Stimulated activated naive CD4-positive, alpha-beta T cell treated with Interleukin-2 at 50 U/mL for 16 hours (primary cell): ENCODE measurements at places on chromosomes 12 and 14.

- no peak for DNase-seq
Observed at GRCh38 chr14:39140170-39140569, 26.0 kb downstream of the GEMIN2 start.

DNA sequence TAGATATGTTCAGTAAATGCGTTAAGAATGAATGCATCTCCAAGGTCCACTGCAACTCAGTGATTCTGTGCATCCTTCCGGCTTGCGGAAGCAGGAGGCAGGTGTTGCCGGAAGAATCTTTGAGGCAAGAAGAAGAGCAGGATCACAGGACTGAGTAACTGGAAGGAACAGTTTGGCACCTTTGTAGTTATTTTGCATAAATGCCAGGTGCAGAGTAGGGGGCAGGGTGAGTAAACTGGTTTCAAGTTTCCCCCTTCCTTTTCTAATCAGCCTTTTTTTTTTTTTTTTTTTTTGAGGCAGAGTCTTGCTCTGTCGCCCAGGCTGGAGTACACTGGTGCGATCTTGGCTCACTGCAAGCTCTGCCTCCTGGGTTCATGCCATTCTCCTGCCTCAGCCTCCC is 22.3 kb downstream of the DYRK4 start:
- DNase-seq = no peak

- DNase-seq = no peak
Observed at GRCh38 chr14:36428350-36428749, 91.7 kb downstream of the NKX2-1 start.

GRCh38 chr12:123502163-123502704 is 31.3 kb downstream of the RILPL1 start:
- no peak for DNase-seq

- peak; percentile 14 for DNase-seq
Observed at GRCh38 chr12:121224591-121224990, 14.7 kb downstream of the P2RX4 start.

DNA sequence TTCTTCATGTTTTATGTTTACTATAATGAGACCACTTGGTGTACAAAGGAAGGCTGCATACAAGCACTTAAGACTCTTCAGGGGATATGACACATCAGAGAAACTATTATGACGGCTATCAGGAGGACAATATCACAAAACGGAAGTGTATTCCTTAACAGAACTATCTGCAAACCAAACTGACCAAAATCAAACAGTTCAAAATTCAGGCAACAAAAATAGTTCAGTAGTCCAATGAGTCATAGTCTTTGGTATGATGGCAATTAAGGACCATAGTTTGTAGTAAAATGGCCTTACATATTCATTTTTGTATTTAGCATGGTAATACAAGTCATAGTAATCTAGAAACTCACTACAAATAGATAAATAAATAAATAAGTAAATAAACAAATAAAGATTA is 1638.7 kb upstream of the SEL1L start:
- no peak for DNase-seq

DNA sequence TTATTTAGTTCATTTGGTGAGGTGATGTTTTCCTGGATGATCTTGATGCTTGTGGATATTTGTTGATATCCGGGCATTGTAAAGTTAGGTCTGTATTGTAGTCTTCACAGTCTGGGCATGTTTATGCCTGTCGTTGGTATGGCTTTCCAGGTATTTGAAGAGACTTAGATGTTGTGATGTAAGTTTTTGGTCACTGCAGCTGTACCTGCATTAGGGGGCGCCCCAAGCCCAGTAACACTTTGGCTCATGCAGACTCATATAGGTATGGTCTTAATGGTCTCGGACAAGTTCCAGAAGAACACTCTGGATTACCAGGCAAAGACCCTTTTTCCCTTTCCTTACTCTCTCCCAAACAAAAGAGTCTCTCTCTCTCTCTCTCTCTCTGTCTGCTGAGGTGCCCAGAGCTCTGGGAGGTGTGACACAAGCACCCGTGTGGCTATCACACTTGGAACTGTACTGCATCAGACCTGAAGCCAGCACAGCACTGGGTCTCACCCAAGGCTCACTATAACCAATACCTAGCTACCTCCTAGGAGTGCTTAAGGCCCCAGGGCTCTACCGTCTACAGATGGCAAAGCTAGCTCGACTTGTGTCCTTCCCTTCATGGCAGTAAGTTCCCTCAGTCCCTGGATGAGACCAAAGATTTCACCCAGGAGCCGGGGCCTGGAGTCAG is 425.8 kb upstream of the ATXN7L3B start:
- DNase-seq = no peak

GRCh38 chr12:54411391-54412241 is 7.5 kb downstream of the ITGA5 start:
- peak; percentile 53 for DNase-seq

DNA sequence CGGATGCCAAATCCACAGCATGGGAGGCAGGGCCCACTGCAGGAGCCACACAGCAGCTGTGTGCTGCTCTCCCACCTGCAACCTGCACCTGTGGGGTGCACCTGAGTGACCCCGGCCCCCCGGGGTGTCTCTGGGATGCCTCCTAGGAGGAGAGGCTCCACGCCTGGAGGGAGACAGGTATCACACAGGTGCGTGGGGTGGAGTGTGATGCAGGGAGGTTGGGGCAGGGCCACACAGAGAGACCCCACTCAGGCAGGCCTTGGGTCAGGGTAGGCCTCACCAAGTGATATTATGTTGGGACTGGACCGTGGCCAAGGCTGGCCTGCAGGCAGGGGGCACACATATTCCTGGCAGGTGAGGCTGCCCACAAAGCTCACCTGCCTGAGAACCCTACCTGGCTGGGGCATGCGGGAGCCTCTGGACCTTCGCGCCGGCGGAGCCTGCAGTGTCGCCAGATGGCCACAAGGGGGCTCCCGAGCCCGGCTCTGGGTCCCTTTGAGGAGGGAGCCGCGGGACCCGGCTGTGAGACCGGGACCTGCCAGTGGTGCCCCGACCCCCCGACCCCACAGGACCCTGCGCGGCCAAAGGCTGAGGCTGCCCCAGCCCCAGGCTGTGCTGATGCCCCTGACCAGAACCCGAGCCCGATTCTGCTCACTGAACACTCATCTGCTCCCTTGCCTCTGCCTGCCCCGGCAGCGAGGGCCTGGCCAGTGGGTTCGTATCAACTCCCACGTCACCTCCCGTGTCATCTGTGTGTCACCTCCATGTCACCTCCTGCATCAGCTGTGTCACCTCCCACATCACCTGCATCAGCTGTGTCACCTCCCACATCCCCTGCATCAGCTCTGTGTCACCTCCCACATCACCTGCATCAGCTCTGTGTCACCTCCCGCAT is 11.4 kb downstream of the TMEM121 start:
- peak; percentile 59 for DNase-seq

GRCh38 chr12:73973486-73973885 is 564.1 kb upstream of the ATXN7L3B start:
- no peak for DNase-seq

DNA sequence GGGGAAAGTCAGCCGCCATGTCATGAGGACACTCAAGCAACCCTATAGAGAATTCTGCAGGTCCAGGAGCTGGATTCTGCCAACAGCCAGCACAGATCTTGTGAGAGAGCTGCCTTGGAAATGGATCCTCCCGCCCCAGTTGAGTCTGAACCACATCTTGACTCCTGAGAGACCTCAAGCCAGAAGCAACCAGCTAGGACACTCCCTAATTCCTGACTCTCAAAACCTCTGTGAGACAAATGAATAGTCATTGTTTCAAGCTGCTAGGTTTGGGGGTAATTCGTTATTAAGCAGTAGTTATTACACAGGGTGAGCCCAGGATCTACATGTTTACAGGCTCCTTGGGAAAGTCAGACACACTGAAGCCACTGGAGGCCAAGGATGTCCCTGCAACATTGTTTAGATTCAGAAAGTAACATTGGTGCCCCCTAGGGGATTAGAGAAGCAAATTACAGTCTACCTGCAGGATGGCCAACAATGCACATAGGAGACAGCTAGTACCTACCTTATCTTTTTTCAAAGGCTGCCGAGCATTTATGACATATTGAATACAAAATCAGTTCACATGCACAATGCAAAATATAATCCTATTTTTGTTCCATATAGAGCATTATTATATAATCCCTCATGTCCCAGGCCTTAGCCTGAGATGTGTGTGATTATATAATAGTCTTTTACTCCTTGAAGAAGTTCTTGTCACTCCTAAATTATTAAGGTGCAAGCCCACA is 57.9 kb upstream of the FICD start:
- no peak for DNase-seq

DNA sequence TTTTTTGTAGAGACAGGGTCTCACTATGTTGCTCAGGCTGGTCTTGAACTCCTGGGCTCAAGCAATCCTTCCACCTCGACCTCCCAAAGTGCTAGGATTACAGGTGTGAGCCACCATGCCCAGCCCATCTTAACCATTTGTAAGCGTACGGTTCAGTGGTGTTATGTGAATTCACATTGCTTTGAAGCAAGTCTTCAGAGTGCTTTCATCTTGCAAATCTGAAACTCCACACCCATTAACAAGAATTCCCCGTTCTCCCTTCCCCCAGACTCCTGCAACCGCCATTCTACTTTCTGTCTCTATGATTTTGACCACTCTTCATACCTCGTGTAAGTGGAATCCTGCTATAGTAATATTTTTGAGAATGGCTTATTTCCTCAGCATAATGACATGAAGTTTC is 24.9 kb upstream of the BICDL1 start:
- DNase-seq = no peak

DNA sequence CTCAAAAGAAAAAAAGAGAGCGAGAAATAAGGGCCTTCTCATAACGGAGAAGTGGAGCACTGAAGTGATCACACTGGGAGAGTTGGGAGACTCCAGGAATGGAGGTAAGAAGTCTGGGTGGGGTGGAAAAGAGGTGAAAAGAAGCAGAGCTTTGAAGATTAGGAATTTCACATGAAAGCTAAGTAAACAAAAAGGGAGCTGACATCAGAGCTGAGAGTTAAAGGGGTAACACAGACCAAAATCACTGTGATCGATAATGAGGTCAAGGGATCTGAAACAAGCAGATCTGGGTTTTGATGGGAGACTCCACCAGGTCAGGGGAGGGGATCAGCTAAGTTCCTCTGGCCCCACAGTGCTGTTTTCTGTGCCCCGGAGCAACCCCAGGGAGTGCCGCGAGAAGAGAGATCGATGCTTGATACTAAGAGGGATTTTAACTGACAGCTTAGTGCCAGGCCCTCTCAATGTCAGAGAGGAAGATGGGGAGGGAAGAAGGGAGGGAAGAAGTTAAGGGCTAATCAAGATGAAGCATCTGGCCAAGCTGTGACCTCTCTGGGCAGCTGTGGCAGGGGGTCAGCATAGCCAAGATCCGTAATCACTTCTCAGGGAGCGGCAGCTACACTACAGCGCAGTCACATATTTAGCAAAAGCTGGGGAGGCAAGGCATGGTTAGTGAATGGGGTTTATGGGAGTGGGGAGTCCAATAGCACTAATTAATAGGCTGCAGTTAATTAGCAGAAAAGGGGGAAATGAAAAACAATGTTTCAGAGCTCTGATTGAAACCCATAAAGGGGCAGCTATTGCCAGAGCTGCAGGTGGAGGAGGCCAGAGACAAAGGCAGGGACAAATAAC is 8.0 kb downstream of the AQP6 start:
- no peak for DNase-seq

GRCh38 chr12:6461401-6462233 is 8.9 kb downstream of the VAMP1 start:
- peak; percentile 76 for DNase-seq

DNA sequence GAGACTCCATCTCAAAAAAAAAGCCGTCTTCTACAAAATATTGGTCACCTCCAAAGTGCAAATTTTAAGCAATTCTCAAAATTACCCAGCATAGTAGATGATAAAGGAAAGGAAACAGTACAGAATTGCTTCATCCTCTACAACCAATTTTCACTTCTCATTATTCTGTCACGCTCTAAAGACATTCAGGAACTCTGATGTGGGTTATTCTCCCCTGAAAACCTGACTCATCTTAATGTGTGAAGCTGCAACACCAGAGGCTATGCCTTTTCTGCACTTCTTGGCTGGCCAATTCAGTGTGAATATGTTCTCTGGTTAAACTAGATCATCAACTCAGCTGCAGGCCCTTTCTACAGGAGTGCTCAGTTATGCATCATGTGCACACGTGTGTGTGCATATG is 11.0 kb downstream of the PTGER2 start:
- peak; percentile 19 for DNase-seq

DNA sequence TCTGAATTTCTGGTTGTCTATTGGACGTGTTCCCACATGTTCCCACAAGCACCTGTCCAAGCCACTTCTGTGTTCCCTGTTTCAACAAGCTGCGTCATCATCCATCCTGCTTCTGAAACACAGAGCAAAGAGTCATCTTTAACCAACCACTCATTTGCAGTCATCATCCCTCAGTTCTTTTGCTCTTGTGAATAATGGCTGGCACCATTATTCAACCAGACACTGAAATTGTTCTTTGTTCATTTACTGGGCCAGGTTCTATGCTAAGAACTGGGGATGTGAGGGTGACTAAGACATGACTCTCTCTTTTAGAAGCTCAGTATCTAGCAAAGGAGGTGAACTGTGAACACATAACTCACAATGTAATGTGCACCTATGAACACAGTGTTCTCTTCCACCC is 40.7 kb upstream of the ANO4 start:
- no peak for DNase-seq

GRCh38 chr12:66351301-66351700 is 49.0 kb downstream of the HELB start:
- DNase-seq = no peak

DNA sequence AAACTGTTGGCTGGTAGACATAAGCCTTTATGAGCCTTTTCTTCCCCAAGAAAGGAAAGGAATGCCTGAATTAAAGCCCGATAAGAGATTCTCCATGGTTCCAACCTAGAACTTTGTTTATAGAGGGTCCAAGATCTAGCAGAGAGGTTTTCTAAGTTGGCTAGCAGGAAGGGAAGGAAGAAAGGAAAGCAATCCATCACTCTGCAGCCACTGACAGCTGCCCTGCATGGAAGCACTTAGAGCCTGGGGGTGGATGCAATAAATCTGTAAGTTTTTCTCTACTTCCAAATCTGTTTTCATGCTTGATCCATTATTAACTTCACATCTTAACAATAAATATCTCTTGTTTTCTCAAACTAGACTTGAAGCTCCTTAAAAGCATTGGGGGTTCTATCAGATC is 224.4 kb downstream of the KSR2 start:
- DNase-seq = no peak

DNA sequence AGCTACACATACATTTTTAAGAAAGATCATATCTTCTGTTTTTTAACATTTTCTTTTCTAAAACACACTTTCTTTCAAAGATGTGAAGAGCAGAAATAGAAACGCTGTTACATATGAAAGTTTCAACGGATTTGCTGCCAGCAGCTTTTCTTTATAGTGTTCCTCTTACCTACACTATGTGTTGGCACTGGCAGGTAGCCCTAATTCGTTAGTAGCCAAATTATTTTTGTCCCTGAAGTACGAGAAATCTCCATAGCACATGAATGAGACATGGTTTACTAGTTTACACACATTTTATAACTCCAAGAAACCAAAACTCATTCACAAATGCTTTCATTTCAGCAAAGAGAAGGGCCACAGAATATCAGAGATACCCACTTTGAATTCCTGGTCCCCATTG is 6.6 kb downstream of the SOX5 start:
- DNase-seq = no peak

- DNase-seq = no peak
Observed at GRCh38 chr12:7078163-7078562, 14.1 kb downstream of the C1R start.
